Mesenchymal stem cell (in vitro differentiated cells and primary cell): ENCODE measurements at places on chromosomes 13 and 19.
A peak's percentile ranks its signal among the peaks of the same experiment; 100 is the strongest.

GRCh38 chr19:44767295-44768180 lies 10.2 kb upstream of the CBLC start:
- no peak overlapping the region for H3K4me3 ChIP-seq
- no peak overlapping the region for H3K27ac ChIP-seq
- peaks cover 2% of the 10 kb centered on the region for H3K4me1 ChIP-seq

- no peaks in the 10 kb centered on the region for H3K36me3 ChIP-seq
- peak; percentile 53 for DNase-seq
- no peaks in the 10 kb centered on the region for H3K27me3 ChIP-seq
- peaks cover 27% of the 10 kb centered on the region for H3K4me1 ChIP-seq
- no peak overlapping the region for H3K27ac ChIP-seq
These were observed 108.7 kb upstream of the MBNL2 start for GRCh38 chr13:97113231-97114001.

GRCh38 chr19:30780032-30780431 lies 407.8 kb downstream of the ZNF536 start:
- no peak for DNase-seq
- no peak overlapping the region for H3K27ac ChIP-seq
- no peaks in the 10 kb centered on the region for H3K27me3 ChIP-seq
- H3K36me3 ChIP-seq: no peaks in the 10 kb centered on the region
- H3K4me1 ChIP-seq: no peaks in the 10 kb centered on the region

- peaks cover 67% of the 10 kb centered on the region for H3K4me1 ChIP-seq
- peak; percentile 78 for DNase-seq
- peaks cover 38% of the 10 kb centered on the region for H3K36me3 ChIP-seq
- no peaks in the 10 kb centered on the region for H3K27me3 ChIP-seq
These were observed 1.5 kb downstream of the SBNO2 start for GRCh38 chr19:1172353-1173158.

GRCh38 chr19:38799104-38799503 lies 10.1 kb downstream of the LGALS7B start:
- H3K27ac ChIP-seq: no peak overlapping the region
- peak; percentile 80 for DNase-seq
- H3K4me1 ChIP-seq: peaks cover 2% of the 10 kb centered on the region
- H3K36me3 ChIP-seq: no peaks in the 10 kb centered on the region
- no peak overlapping the region for H3K4me3 ChIP-seq
- peaks cover 1% of the 10 kb centered on the region for H3K27me3 ChIP-seq

DNA sequence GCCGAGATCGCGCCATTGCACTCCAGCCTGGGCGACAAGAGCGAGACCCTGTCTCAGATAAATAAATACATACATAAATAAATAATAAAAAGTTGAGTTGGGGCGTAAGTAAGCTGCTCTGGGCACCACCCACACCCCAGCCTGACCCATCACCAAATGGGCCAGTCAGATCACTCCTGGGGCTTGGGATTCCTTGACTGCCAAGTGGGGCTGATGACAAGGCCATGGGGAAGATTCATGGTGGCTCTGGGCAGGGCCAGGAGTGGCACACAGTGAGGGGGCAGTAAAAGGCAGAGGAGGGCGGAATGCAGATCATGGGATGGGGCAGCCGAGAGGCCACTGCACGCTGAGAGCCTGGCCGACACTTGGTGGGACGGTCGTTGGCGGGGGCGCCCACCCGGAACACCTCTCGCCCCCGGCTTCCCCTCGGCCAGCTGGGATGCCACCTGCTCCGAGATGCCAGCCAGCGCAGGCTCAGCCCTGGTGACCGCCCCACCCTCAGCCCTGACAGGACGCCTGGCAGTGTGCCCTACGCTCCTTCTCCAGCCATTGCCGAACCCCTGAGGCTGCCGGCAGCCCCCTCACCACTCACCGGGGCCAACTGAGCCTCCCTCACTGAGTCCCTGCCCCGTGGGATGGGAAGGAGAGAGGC lies 10.9 kb downstream of the ZNF653 start:
- H3K4me3 ChIP-seq: no peak overlapping the region
- H3K4me1 ChIP-seq: peaks cover 5% of the 10 kb centered on the region
- DNase-seq: no peak
- peaks cover 11% of the 10 kb centered on the region for H3K36me3 ChIP-seq

GRCh38 chr19:44820648-44821609 lies 12.0 kb downstream of the BCAM start:
- peaks cover 23% of the 10 kb centered on the region for H3K27me3 ChIP-seq
- H3K27ac ChIP-seq: no peak overlapping the region
- H3K36me3 ChIP-seq: no peaks in the 10 kb centered on the region
- DNase-seq: no peak
- H3K4me3 ChIP-seq: no peak overlapping the region

DNA sequence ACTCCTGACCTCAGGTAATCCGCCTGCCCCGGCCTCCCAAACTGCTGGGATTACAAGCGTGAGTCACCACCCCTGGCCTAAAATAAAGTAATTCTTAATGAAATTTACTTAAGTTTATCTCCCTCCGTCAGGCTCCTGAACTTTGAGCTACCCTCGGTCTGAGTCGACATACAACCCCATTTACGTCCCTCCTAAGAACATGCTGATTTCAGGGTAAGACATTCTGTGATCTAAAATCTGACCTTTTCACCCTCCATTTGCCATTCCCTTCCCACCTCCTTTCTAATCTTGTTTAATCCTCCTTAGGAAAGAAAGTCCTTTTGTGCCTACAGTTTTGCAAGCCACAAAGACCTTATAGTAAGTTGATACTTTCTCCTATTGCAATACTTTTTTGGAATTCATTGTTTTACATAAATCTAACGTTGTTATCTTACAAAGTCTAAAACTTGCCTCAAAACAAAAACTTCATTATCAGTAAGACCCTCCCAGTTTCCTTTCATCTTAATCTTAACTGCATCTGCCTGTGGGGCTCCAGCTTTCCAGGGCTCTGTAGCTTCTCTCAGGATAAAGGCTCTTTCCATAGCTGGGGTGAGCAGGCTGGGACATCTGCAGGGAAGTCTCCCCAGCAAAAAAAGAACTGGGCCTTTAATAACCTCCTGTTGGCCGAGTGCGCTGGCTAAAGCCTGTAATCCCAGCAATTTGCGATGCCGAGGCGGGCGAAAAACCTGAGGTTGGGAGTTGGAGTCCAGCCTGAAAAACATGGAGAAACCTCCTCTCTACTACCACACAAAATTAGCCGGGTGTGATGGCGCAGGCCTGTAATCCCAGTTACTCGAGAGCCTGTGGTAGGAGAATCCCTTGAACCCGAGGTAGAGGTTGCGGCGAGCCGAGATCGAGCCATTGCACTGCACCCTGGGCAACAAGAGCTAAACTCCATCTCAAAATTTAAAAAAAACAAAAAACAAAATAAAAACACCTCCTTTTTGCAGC lies 143.1 kb downstream of the ZNF737 start:
- H3K36me3 ChIP-seq: peaks cover 10% of the 10 kb centered on the region
- peak overlapping the region; percentile 87 for H3K4me3 ChIP-seq
- peak; percentile 3 for DNase-seq
